ENCODE measurements at places on chromosomes 6 and 20.

- DNase-seq = no peak
Measured at GRCh38 chr20:37243076-37243936, 18.3 kb downstream of the GHRH start.

DNA sequence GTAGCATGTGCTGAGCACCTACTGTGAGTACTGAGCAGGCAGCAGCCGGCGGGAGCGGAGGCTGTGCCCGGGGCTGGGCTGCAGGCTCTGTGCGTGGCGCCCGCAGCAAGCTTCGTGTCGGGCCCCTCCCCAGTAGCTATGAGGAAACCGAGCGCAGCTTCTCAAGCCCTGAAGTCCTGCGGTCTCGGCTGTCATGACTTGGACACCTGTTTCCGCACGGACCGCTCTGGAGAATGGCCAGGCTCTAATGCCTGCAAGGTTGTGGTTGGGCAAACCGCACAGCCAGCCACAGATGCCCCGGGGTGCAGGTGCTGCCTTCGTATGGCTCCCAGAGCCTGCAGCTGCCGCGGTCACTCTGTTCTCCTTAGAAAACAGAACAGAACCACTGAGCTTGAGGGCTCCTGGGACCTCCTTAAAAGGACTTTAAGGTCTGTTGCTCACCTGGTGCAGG lies 33.7 kb downstream of the PYGB start:
- DNase-seq = peak; percentile 92

DNA sequence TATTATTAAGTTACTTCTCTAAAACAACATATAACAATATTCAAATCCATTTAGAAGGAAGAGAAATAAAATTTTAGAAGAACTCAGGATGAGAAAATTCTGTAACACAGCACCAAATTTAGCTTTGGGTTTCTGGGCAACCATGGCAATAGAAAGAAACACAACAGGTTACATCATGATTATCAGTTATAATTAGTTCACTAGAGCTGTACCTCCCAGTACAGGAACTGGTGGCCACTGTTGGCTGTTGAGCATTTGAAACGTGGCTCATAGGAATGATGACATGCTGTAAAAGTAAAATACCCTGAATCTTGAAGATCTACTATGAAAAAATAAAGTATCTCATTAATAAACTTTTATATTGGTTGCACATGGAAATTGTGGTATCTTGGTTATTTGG lies 23.7 kb upstream of the MAP3K4 start:
- DNase-seq = no peak

- no peak for DNase-seq
Measured at GRCh38 chr6:143675946-143676345, 1.8 kb upstream of the PHACTR2 start.

DNA sequence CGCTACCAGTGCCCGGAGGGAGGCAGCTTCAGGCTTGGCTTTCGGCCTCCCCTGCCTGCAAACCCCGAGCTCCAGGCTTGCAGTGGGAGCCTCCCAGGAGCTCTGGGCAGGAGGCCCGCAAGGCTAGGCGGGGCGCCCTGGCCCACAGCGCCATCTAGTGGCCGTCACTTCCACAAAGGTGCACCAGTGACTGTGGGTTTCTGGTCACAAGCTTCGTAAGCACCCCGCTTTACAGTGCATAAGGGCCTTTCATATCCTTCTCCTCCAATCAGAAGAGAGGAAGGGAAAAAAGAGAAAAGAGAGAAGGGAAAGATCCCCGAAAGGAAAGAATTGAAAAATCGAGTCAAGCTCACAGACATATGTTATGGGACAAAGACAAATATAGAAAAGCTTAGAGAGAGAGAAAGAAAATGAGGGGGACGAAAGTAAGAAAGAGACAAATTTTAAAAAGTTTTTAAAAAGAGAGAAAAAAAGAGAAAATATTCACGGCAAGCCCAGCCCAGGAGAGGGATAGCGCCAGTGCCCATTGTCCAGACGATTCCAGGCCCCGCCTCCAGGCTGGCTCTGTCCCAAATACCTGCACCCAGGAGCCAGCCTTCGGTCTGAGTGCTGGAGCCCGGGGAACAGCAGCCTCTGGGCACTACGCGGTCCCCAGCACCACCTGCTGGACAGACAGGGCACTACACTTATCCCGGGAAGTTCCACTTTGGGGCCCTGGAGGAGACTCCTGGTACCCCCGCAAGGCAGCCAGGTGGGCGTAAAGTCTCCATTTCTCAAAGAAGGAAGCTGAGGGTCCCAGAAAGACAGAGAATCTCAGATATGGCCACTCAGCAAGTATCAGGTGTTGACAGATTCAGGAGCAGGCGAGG lies 207.1 kb downstream of the PREX1 start:
- DNase-seq = peak; percentile 79

DNA sequence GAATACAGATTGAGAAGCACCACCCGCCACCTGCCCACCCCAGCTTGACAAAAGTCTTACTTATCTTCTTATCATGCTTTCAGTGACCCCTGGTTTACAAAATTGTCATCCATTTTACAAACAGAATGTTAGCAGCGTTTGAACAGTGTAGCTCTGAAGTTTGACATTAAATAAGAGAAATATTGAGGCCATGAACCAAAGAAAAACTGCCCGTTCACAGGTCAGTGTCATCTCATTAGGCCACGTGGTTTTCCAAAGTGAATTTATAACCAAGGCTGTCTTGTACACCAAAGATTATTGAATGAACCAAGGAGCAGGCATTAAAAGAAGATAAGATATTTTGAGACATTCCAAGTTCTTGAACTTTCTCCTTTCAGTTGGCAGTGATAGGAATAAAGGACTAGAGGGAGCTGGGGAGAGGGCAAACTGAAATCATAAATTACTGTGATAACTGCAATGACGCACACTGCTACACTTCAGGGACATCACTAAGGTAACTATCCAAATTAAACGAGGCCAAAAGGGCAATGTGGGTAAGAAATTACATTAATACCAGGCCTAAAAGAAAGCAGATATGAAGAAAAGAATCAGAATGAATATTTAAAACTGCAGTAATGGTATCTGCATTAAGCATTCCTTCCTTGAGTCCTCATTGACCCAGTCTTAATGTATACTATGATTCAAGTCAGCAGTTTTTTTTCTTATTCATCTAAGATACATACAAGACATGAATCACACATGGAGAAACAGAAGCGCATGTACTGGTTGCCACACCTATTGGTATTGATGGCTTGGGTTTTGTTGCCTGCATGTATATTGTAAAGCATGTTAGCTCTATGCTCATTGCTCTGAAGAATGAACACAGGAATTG lies 159.8 kb upstream of the ARG1 start:
- no peak for DNase-seq

DNA sequence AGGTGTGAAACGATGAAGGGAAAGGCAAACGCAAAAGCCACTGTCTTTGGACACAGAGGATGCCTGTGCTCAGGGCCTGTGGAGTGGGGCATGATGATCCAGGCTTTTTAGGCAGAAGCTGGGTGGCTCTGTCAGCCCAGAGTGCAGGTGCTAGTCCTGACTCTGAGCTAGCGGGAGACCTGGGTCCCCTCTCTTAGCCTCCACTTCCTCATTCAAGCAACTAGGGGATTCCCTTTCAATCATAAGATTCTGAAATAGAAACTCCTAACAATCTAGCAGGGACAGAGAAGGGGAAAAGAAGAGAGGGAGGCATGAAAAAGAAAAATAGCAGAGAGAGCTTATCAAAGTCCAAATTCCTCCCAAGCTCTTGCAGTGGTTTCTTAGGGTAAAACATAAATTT lies 7.6 kb upstream of the HIVEP2 start:
- peak; percentile 76 for DNase-seq

DNA sequence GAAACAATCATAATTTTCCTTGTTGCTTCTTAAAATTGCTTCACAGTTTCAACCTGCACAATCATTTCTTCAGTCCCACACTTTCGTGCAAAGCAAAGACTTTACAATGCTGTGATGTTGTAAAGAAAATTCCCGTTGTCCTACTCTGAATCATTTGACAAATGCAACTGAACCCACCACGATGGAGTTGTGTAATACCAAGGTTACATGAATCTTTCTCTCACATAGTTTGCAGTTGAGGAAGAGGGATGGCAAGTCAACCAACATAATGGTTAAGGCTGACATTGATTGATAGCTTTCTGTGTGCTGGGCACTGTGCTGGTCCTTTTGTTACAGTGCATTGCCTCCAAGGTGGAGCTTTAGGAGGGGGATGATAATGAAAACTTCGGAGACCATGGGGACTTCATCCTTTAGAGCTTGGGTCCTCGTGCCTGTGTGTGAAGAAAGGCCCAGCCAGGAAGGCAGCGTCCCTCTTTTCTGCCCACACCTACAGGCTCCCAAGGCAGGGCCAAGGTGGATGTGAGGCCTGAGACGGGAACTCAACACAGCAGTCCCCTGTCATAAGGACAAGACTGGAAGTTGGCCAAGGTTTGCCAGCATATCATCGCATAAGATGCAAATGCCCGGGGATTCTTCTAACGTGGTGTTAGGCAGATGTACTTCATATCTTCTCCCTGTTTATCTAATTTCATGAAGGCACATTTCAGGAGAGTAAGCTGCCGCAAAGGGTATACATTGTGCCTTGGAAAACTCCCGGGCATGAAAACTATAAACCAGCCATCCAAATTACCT lies 96.9 kb downstream of the LY86 start:
- DNase-seq = peak; percentile 61

GRCh38 chr6:6728169-6728941 lies 139.8 kb downstream of the LY86 start:
- no peak for DNase-seq

DNA sequence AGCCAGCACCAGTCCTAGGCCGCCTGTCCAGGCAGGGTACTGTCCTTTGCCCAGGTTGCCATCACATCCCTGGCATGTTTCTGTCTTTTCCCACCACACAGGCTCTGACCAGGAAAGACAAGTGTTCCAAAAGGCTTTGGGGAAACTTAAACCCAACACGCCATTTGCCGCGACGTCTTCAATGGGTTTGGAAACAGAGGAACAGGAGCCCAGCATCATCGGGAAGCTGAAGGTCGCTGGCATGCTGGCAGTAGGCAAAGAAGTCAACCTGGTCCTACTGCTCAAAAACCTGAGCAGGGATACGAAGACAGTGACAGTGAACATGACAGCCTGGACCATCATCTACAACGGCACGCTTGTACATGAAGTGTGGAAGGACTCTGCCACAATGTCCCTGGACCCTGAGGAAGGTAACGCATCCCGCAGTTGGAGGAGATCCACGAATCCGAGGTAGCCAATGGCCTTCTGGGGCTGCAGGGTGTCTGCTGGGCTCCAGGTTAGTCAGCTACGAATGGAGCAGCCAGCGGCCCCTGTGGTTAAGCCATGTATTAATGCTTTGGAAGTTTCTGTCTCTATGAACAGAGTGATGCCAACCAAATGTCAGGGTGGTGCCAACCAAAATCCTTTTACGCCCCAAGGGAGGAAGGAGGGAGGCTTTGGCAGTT lies 36.2 kb downstream of the TGM3 start:
- DNase-seq = no peak

DNA sequence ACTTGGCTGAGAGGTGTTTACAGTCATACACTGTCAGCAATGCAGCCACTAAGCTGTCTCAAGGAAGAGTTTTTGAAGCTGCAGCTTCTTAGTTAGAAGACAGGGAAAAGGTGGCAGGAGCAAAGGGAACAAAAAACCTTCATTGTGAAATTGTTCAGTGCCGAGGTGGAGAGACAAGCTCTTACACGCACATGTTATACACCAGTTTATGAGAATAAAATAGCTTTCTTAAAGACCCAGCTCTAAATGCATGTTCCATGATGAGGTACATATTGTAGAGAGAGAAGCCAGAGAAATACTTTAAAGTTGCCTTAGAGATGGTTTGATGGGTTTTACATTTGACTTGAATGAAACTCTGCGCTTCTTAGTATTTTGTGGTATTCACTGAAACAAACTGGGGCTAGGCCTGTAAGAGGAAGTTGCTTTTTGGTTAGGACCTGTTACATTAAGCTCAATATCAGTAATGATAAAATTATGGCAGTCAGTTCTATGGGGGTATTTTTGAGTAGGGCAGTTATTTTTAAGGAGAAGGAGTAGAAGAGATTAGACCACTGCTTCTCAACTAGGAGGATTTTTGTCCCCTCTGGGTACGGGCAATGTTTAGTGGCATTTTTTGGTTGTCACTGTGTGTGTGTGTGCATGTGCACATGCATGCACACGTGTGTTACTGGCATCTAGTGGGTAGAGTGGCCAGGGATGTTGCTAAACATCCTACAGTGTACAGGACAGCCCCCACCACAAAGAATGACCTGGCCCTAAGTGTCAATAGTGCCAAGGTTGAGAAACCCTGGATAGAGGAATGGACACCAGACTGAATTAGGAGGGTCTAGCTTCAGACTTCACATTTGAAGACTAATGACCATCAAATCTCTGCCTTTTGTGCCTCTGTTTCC lies 9.8 kb downstream of the NEDD9 start:
- no peak for DNase-seq

DNA sequence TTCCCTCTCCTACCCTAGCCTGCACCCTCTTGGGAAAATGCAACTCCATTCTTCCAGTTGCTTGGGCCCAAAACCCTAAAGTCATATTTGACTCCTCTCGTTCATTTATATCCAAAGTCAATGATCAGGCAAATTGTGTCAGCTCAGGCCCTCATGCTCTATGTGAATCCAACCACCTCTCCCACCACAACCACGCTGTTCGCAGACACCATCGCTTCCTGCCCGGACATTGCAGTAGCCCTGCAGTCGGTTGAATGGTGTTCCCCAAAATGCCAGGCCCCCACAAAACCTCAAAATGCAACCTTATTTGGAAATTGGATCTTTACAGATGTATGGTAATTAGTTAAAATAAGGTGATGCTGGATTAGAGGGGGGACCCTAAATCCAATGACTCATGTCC lies 98.3 kb downstream of the PREX1 start:
- no peak for DNase-seq

DNA sequence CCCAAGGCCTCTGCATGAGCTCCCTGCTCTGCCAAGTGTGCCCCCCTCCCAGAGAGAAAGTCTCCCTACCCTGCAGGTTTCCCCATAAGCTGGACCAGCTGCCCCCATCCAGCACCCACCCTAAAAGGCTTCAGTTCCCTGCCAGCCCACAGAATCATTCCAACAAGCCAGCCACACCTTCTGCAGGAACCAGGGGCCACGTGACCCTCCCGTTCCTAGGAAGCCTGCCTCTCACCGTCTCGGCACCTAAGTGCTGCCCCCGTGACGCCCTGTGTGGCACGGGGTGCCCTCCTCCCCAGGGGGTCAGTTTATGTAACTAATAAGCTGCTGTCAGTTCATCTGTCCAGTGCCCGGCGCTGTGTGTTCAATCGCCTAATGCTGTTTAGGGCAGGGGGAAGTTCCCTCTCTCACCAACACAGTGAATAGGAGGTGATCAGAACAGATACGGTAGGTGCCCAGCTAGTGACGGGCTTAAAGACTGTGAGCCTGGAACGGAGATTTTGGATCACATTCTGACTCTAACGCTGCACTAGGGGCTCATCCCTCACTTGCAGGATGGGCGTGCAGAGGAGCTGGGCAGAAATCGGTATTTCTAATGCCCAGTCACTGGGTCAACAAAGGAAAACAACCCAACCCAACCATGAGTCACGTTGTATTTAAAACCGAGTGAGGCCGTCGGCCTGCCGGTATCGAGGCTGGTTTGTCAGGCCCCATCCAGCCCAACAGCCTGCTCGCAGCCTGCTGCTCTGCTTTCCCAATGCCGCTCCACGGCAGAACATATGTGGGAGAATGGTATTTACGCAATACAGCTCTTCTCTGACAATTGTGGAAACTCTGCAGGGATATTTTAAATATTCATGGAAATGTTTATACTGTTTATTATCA lies 56.0 kb downstream of the RAMACL start:
- DNase-seq = no peak

- no peak for DNase-seq
Measured at GRCh38 chr6:120938164-120938875, 396.0 kb downstream of the TBC1D32 start.
